CD4-positive, alpha-beta T cell treated with Interferon gamma for 1 hour (primary cell): ENCODE measurements at places on chromosomes 1 and 21.

GRCh38 chr1:201921952-201922558 is 24.3 kb downstream of the LMOD1 start:
- no peak for DNase-seq

- DNase-seq, result no peak
These were observed 144.7 kb downstream of the GRIK3 start for GRCh38 chr1:36889478-36890226.

DNA sequence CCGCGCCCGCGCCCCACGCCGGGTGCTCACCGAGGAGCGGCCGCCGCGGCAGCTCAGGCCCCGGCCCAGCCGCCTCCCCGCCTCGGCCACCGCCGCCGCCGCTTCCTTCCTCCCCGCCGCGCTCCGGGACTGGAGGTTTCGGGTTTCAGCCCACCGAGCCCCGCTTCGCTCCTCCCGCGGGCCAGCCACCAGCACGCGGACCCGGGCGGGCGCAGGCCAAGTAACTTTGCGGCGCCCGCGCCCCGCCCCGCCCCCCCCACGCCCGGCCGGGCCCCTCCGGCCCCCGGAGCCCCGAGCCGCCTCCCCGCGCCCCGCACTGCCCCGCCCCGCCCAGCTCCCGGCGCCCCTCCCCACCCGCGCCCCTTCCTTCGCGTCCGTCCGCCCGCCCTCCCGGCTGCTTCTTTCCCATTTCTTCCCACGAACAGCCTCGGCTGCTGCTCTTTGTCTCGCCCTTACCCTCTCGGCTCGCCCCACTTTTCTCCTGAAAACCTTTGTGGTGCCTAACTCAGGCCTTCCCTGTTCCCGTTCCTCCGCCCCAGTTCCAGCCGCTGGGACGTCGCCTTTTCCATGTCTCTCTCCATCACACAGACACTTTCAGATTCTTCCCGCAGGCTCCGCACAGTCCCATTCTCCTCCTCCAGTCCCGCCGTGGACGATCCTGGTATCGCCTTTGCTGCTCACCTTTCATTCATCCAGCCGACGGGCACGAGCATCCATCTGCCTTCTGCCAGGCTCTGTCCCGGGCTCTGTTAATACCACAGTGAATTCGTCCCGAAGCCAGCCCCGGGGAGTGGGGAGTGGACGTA is at the start of gene GPR161:
Gene GPR161, minus strand, starts transcription at position 222 of the 806 bp plus-strand sequence. CDS start 32,080 bp downstream, outside the sequence.
- peak; percentile 11 for DNase-seq

- no peak for DNase-seq
These were observed 21.8 kb downstream of the ADORA1 start for GRCh38 chr1:203149188-203149840.

DNA sequence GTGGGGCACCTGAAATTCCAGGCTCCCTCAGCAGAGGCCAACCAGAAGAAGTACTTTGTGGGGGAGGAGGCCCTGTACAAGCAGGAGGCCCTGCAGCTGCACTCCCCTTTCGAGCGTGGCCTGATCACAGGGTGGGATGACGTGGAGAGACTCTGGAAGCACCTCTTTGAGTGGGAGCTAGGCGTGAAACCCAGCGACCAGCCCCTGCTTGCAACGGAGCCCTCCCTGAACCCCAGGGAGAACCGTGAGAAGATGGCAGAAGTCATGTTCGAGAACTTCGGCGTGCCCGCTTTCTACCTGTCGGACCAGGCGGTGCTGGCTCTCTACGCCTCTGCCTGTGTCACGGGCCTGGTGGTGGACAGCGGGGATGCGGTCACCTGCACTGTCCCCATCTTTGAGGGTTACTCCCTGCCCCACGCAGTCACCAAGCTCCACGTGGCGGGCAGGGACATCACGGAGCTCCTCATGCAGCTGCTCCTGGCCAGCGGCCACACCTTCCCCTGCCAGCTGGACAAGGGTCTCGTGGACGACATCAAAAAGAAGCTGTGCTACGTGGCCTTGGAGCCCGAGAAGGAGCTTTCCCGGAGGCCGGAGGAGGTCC is 634 bp downstream of the ACTRT2 start:
- DNase-seq, result no peak

- DNase-seq, result peak; percentile 20
These were observed 2.7 kb upstream of the MYOC start for GRCh38 chr1:171654942-171655745.

- DNase-seq, result no peak
These were observed 41.9 kb downstream of the SLC45A1 start for GRCh38 chr1:8359617-8360481.

DNA sequence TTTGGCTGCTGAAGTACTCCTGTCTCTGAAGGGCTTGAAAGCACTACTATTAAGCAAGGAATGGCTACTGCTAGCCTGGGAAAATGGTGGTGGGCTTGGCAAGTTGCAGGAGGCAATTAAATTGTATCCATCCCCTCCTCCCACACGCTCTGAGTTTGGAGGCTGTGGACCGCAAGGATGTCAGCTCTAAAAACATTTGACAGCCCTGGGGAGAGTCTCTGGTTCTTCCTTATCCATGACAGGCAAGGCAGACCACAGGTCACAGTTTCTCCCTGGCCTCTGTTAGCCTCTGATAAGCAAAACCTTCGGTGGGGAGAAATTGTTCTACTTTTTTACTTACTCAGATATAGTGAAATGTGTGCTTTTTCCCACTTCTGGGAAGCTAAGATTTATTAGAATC is 46.6 kb downstream of the S1PR1 start:
- no peak for DNase-seq

GRCh38 chr1:57300186-57300585 is 123.7 kb downstream of the DAB1 start:
- DNase-seq, result no peak

- no peak for DNase-seq
These were observed 413.9 kb downstream of the LRRIQ3 start for GRCh38 chr1:73784026-73784425.

DNA sequence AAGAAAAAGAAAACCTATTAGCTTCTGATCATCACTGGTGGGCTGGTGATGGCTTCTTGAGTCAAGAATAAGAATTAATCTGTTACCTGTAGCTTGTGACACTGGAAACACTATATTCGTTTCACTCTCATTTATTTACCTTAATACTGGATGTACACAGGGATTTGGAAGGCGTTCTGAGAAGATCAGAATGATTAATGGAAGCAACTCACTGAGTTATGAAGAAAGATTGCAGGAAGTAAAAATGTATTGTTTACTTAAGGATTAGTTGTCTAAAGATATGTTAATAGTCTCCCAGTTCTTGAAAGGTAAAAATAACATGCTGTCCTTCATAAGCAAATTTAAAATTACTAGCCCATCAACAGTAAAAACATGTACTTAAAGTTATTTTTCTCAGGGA is 644.9 kb upstream of the NCAM2 start:
- no peak for DNase-seq

DNA sequence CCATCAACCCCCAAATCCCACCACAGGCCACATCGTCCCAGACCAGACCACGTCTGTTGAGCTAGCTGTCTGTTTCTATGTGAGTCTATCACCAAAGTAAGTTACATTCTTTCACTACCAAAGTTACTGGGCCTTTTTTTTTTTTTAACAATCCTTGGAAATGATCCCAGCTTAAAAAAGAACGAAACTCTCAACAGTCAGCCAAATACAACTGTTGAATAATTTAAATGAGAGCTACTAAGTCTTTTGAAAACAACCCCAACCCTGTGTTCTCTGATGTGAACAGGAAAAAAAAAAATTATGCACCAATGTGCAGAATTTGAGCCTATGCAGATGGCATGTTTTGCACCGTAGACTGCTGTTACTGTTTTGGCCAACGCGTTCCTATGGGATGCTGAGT is 134.0 kb upstream of the ETS2 start:
- DNase-seq, result no peak

- no peak for DNase-seq
These were observed 28.4 kb downstream of the CD48 start for GRCh38 chr1:160682983-160683865.

DNA sequence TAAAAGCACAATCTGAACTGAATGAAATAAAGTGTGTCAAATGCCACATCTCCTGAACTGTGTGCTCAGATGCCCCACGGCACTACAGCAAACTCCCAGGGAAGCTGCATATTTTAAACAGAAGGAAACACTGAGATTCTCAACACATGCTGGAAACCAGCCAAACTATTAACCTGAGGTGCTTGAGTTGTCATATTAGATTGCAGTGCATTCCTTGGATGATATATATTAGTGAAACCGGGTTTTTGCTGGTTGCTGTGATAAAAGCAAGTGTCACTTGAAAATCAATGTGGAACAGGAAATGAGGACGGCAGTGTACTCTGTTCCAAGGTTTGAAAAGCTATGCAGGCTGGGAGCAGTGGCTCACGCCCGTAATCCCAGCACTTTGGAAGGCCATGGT is 8.7 kb downstream of the SYNJ1 start:
- DNase-seq, result no peak

GRCh38 chr1:157842939-157843338 is 1.3 kb upstream of the CD5L start:
- no peak for DNase-seq

DNA sequence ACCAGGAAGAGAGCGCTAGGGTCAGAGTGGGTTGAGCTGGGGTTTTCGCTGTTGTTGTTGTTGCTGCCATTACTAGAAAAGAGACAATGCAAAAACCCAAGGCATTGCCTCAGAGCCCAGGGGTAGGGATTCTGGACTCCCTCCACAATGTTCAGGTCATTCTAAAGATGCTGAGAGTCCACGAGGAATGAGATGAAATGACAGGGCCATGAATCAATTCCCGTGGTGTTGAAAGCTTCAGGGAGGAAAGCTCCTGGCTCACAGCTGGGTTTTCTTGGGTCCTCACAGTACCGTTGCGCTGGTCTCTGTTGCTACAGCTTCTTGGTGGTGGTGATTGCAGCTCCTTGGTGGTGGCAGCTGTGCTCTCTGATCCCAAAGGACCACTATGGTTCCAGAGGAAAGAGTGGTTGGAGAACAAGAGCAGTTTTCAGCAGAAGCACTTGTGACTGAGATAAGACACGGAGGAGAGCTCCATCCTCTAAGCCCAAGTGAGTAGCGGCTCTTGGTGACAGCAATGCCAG is 58.2 kb downstream of the ETS2 start:
- DNase-seq, result no peak

GRCh38 chr21:46052703-46053651 is 44.9 kb upstream of the COL6A2 start:
- peak; percentile 45 for DNase-seq

DNA sequence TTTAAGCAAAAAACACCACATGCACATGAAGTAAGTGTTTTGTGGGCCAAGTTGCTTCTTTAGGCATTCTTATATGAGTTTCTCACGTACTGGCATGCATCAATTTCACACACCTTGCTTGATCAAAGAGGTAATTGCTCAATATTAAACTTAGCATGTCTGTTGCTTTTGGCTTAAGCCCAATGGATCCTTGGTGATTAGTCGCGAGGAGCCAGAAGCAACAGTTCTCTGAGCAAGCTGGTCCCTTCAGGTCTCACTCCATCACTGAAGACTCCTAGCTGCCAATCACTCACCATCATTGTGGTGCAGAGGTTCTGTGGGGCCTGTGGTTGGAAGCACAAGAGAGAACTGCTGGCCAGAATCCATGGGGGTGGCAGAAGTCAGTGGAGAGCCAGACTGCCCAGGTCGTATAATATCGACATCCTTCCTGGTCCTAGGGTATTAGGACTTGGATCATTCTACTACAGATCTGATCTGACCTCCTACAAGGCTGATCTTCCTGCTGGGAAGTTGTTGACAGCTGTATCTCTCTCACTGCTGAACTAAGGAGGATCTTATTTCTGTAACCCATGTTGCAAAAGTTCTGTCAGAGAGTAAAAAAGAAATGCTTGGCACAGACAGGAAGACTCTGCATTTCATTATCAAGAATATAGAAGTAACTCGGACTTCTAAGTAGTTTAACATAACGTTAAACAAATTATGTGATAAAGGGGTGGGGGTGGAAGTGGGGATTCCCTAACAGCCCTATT is 140.5 kb downstream of the NTPCR start:
- no peak for DNase-seq

DNA sequence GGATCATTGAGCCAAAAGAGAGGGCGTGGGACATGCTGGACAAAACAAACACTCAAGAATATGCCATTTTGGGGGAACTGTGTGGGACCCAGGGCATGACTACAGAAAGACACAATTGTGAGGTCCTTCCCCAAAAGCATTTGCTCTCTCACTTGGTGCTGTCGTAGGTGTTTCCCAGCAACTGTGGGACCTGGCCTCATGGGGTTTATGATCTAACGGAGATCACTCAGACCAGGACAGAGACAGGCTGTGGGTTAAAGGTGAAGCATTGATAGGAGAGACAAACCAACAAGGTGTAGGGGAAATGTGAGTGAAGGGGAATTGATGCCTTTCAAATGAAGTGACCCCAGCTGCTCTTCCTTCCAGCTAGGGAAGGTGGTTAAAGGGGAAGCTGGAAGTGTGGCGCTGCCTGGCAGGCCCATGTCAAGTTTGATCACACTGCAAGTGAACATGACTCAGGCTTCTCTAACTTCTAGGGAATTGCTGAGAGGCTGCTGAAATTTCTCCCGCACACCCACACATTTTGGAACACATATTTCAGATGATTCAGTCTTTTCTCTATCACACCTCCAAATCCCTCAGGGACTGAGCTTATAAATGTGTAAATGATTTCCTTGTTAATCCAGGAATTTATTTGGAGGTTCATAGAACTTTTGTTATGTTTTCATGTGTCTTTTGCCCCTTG is 30.2 kb downstream of the TRAF5 start:
- DNase-seq, result no peak

GRCh38 chr1:210373878-210374599 is 45.3 kb downstream of the HHAT start:
- DNase-seq, result peak; percentile 50

- DNase-seq, result no peak
These were observed 89.2 kb downstream of the ETS2 start for GRCh38 chr21:38894899-38895298.

DNA sequence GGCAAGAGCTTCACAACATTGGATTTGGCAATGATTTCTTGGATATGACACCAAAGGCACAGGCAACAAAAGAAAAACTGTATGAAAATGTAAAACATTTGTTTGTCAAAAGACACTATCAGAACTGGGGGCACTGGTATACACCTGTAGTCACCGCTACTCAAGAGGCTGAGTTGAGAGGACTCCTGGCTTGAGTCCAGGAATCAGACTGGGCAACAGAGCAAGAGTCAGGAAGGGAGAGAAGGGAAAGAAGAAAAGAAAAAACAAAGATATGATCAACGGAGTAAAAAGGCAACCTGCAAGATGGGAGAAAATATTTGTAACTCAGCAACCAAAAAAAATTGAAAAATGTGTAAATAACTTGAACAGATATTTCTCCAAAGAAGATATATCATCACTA is 6.0 kb upstream of the TUT4 start:
- no peak for DNase-seq

DNA sequence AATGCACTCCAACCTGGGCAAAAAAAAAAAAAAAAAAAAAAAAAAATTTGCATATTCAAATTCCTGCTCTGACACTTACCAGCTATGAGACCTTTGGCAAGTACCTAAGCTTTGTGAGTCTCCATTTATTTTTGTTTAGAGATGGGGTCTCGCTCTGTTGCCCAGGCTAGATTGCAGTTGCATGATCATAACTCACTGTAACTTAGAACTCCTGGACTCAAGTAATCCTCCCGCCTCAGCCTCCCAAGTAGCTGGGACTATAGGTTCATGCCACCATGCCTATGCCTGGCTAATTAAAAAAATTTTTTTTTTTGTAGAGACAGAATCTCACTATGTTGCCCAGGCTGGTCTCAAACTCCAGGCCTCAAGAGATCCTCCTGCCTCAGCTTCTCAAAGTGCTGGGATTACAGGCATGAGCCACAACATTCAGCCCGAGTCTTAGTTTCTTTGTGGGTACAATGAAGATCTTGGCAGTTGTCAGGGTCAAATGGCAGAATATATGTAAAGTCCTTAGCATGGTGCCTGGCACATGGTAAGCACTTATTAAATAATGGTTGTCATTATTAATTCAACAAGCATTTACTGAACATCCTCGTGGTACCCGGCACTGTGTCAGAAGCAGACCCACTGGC is 53.5 kb upstream of the TENT5B start:
- DNase-seq, result no peak
